ENCODE measurements at places on chromosomes 11 and 22.

DNA sequence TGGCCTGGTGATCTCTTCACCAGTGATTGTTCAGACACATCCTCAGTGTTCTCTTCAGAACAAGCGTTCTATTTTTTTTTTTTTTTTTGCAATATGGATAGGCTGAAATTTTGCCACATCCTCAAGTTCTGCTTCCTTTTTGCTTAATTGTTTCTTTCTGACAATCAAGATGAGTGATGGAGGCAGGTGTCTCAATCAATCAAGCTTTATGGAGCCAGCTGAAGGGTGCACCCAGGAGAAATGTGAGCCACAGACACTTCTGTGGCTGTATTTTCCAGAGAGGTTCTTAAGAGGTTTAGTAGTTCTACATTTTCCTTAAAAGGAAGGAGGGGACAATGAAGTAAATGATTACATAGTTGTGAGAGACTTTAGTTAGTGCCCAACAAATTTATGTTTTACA is 43.9 kb upstream of the ASPHD2 start:
- DNase-seq = no peak

DNA sequence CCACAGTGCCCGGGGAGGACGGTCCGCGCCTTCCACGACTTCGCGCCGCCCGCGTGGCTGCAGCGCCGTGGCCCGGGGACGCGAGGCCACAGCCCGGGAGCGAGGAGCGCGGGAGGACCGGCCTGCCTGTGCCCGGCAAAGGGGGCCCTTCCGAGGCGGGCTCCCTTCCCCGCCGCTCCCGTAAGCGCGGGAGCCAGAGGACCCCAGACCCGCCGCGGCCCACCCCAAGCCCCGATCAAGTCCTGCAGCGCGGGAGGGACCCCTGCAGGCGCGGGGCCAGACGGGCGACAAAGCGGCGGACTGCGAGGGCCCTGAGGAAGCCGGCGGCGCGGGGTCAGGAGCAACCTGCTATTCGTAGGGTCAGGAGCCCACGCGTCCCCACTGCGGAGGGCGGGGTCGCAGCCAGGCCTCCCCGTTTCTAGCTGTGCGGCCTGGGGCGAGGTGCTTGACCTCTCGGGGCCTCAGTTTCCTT is 110.3 kb downstream of the WNT7B start:
- no peak for DNase-seq

- DNase-seq = peak; percentile 19
Observed at GRCh38 chr11:17351510-17352176, at the start of gene NCR3LG1. Gene NCR3LG1, plus strand, starts transcription at chr11:17351800. Its CDS starts 170 bp downstream, at chr11:17351970.

DNA sequence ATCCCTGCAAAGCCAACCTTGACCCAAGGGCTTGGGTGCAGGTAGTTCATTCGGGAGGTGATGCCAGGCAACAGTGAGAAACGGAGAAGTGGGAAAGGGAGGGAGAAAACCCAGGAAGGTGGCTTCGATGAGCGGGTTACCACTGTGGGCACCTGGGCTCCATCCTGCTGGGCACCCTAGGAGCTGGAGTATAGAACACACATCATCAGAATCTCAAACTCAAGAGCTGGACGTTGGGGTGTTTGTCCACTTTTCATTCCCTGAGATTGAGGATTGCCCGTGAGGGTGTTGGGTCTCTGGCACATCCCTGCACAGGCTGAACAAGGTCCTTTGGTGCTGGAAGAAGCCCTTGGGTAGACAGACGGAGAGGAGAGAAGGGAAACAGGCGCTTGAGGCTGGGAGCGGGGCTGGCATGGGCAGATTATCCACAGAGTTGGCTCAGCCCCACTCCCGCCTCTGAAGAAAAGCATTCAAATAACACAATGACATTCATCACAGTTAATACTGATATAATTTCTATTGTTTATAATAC is 70.4 kb downstream of the LRRC32 start:
- DNase-seq = no peak

DNA sequence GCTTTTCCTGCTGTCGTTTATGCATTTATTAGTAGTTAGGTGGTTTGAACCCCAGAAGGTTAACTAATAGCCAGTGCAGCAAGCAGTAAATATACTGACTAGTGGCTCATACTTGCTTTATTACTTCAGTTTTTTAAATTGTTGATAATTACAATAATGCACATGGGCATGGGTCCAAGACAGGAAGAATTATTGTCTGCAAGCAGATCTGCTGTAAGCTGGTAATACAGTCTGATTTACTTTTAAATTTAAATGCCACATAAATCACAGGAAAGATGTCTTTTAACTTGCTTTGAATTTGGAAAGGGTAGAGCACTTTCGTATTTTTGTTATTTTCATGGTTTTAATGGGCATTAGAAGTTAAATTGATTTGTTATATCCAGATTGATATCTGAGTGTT is 27.1 kb downstream of the APLP2 start:
- no peak for DNase-seq

GRCh38 chr11:59918480-59918879 is 19.8 kb upstream of the OOSP1 start:
- DNase-seq = no peak

DNA sequence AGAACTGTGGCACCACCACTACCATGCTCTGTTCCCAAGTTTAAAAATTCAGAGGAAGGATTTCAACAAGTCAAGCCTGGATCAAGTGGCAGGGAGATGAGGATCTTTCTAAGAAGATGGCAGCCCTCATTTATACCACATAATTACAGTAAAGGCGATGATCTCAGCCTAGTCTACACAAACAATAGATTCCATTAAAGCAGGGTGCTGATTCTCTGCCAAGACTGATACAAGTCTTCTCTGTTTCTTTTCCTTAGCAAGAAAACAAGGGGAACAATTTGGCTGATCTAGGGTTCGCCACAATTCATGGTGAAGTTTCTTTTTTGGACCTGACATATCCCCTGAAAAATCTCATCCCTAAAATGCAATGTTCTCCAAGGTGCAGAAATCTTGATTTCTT is 73.9 kb downstream of the PPFIBP2 start:
- DNase-seq = no peak

DNA sequence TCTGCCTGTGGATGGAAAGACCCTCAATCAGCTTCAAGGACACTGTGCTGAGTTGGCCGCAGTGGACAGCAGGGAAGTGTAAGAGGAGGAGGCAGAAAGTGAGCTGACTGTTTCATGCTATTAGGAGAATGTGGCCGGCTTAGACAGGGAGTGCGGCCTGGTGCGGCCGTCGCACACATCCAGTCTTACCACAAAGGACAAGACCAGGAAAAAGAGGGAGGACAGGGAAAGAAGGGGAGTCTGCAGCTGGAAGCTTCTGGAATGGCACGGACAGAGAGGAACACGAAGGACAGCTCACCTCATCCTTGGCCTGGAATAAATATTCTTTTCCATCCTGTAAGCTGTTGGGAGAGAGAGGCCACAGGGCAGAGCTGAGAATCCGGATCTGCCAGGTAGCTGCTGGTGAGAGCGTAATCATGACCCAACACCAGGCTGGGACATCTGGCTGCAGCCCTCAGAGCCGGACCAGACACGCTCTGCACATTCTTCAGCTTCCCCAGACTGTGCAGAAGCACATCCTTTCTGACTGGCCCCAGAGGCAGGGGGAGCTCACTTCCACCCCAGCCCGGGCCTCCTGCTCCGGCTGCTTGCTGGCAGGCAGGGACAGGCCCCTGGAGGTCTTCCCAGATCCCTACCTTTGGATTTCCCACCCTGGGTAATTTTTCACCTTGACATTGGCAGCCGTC is 8.6 kb upstream of the RBM4B start:
- no peak for DNase-seq

- DNase-seq = no peak
Observed at GRCh38 chr22:44965171-44965570, 44.6 kb downstream of the PHF21B start.

- no peak for DNase-seq
Observed at GRCh38 chr22:30947816-30948454, 20.6 kb downstream of the MORC2 start.

DNA sequence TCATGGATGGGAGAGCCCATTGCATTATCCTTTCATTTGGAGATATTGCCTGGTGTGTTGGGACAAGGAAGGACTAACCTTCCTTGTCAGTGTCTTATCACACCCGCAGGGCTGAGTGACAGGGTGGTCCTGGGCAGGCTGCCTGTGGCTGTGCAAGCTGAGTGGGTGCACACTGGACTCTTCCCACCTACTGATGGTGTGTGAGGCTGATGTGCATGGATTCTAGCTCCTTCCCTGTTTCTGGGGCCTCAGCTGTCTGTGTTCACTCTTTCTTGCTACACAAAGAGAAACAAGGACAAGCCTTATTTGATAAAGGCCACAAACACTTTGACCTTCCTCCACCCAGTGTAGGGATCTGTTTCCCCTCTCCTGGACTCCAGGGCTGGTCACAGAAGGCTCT is 22.0 kb downstream of the TBX1 start:
- no peak for DNase-seq

- peak; percentile 93 for DNase-seq
Observed at GRCh38 chr22:31676700-31677099, 14.7 kb upstream of the PISD start.

- no peak for DNase-seq
Observed at GRCh38 chr11:31817621-31818424, 6.7 kb upstream of the PAX6 start.

All from stimulated activated CD4-positive, alpha-beta T cell treated with anti-CD3 and anti-CD28 coated beads, TNF-alpha, amount 100 ng/mL, for 48 hours (primary cell).